Activated T-cell treated with anti-CD3 and anti-CD28 coated beads, Interleukin-2, amount 50 U/mL, for 48 hours (primary cell): ENCODE measurements at places on chromosomes 1 and 21.

DNA sequence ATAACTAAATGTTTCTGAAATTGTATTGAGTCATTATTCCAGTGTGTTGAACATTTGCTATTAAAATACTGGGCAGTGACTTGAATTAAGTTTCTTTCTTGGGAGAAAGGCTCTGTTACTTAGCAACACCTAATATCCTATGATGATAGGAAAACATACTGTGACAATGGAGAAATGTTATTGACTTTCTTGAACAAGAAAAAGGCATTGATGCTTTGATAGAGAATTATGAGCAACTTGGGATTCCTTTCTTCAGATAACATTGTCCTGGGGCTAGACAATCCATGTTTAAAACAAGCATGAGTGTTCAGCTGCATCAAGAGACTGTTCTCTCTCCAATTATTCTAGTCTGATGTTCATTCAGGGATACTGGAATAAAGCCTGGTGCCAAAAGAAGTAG is 215.9 kb upstream of the L1TD1 start:
- no peak for DNase-seq

DNA sequence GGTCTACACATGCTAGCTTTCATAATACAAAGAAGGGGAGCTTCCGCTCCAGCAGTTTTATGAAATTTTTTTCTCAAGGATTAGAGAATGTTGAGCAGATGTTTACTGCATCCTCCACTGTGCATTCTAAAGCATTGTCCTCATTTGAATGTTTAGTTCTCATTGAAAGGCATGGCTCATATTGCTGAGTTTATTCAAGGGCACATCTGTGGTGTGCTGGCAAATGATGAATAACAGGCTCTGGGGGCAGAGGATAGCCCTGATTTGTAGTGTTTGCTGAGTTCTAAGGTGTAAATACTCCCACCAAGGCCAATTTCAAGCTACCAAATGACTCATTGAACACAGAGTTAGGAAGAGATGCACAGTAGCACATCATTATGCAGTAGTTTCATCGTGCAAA is 303.2 kb upstream of the FAM78B start:
- DNase-seq: no peak

- no peak for DNase-seq
Measured at GRCh38 chr1:206460836-206461426, 9.3 kb upstream of the IKBKE start.

DNA sequence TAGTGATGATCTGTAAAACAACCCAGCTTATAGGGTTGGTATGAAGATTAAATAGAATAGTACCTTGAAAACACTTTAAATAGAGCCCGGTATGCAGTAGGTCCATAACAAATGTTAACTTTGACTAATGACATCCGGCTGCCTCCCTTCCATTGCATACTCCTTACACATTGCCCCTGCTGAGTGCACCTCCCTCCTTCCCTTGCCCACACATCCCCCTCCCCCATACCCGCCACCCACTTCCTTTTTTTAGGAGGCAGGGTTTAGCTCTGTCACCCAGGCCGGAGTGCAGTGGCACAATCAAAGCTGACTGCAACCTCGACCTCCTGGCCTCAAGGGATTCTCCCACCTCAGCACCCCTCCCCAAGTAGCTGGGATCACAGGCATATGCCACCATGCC is 24.4 kb upstream of the ZC3H12A start:
- no peak for DNase-seq

DNA sequence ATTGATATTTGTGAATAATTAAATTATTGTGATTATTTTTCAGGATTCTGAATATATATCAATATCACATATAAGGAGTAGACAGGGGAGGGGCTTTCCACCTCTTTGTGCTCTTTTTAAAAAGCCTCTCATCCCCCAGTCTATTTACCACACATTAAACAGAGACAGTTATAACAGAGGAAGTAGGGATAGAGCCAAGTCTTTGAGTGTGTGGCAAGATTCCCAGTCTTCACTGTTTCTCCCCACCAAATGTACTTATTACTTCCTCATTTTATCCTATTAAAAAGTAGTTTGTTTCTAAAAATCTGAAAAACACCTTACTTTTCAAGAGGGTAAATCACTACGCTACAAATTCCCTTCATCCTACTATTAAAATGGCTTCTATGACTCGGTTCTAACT is 46.7 kb downstream of the EPS15 start:
- no peak for DNase-seq

DNA sequence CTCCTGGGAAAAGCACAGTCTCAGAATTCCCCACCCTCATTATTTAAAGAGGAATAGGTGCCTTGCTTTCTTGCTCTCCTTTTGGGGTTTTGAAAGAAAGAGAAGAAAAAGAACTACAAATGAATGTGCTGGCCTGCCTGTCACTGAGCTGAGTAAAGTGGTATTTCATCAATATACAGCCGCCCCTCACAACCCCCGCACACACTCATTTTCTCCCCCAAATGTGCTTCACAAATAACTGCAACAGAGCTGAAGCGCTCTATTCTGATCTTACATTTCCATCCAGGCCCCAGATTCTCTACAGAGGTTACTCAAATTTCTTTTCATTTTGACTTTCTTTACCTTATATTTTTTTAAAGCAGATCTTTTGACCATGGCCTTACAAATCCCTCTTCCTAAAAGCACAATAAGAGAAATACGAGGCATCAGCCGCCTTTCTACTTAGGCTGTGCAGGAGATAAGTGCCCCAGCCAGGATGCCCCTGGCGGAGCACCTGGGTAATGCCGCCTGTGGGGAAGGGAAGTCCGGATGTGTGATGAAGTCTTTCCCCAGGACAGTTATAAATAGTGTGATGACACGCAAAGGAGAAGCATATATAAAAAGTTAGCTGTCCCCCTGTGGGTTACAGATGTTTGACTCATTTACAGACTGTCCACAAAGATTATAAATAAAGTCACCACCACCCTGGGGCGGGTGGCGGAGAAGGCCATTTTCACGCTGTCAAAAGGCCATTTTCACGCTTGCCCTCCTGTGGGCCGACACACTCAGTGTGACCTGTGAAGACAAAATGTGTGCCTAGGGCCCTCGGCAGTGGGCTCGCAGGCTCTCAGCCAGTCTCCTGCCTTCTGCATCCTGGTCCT is 6.5 kb downstream of the KCNN3 start:
- peak; percentile 64 for DNase-seq

DNA sequence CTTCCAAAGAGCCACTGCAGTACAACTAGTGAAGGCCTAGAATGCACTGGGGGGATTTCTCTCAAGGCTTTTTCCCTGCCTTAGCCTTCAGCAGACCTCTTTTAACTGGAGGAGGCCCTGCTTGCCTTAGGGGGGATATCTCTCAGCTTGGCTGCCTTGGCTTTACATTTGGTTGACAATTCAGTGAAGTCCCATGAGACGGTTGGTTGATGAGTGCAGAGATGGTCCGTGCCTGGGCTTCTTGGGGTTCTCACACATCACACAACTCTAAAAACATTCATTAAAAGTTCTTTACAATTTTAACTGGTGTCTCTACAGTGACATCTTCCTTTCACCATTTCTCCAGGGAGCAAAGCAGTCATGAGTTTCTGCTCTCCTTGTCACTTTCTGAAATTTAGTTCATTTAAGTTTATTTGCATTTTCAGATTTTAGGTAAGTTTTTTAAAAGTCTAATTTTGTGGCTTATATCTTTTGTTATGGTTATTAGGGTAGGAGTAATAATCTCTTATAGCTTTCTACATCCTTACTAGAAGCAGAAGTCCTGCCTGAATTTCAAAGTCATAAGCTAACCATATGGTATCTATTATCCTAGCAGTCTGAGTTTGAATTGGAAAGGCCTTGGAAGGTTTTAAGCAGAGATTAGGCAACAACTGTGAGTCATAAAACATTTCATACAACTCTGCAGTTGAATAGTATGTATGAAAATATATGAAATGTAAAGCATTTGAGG is 487.6 kb downstream of the DPYD start:
- DNase-seq: no peak

- DNase-seq: peak; percentile 94
Measured at GRCh38 chr1:244970744-244971551, 106.6 kb upstream of the HNRNPU start.

DNA sequence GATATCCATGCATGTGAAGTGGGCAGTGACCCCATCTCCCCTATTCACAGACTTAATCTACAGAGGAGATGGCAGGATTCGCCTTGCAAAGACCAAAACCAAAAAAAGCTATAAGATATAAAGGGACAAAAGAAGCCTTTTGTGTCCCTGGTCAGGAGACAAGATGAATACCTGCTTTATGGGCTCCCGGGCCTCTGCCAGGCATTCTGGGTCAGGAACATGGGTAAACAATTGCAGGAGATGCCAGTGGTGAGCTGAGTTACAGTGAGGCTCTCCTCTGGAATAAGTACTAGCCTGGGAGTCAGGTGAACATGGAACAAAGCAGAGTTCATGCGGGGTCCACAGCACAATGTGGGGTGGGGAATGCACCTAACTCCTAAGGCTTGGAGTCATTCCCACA is 4.7 kb downstream of the SLC9A1 start:
- no peak for DNase-seq

DNA sequence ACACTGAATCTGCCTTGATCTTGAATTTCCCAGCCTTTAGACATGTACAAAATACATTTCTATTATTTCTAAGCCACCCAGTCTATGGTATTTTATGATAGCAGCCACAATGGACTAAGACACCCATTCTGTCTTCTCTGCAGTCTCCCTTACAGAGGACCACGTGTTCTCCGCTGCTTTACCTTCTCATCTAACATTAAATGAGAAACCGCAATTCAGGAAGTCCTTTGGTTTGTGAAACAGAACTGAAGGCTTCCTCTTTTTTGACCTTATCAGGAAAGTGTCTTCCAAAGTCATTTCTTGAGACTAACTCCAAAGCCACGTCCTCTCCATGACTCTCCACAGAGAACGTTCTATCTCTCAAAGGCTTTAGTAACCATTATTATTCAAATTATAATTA is 560.1 kb downstream of the OMA1 start:
- DNase-seq: no peak

DNA sequence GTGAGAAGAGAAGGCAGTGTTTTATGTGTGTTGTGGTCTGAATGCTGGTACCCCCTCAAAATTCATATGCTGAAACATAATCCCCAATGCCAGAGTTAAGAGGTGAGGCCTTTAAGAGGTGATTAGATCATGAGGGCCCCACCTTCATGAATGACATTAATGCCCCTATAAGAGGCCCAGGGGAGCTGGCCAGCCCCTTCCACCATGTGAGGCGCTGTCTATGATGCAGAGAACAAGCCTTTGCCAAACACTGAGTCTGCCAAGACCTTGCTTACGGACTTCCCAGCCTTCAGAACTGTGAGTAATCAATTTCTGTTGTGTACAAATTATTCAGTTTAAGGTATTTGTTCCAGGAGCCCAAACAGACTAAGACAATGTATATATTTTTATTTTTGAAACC is 20.2 kb downstream of the CAPZB start:
- no peak for DNase-seq

- DNase-seq: peak; percentile 47
Measured at GRCh38 chr1:84122780-84123382, 21.2 kb upstream of the PRKACB start.

- peak; percentile 63 for DNase-seq
Measured at GRCh38 chr1:27383039-27383605, at the start of gene CD164L2. Gene CD164L2, minus strand, starts transcription at chr1:27383333. Its CDS starts 94 bp downstream, at chr1:27383239.

- no peak for DNase-seq
Measured at GRCh38 chr21:28485301-28486022, 507.2 kb downstream of the LTN1 start.

- no peak for DNase-seq
Measured at GRCh38 chr1:83741348-83741747, 257.6 kb downstream of the TTLL7 start.

DNA sequence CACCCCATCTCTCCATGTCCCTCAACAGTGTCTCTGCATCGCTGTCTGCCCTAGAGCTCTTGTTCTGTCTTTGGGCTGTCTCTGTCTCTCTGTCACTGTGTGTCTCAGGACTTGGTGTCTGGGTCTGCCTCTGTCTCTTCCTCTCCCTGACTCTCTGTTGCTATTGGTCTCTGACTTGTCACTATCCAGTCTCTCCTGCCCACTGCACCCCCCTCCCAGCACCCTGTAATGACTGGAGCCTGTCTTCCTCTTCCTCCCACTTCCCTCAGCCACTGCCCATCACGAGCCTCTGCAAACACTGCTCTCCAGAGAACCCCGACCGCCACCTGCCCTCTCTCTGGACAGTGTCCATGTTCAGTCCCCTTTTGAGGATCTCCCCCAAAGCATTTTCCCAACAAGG is 12.1 kb downstream of the PEAR1 start:
- DNase-seq: no peak
